Bone marrow (tissue), 2 donors: ENCODE measurements at places on chromosomes 13 and 19.
A peak's percentile ranks its signal among the peaks of the same experiment; 100 is the strongest.

DNA sequence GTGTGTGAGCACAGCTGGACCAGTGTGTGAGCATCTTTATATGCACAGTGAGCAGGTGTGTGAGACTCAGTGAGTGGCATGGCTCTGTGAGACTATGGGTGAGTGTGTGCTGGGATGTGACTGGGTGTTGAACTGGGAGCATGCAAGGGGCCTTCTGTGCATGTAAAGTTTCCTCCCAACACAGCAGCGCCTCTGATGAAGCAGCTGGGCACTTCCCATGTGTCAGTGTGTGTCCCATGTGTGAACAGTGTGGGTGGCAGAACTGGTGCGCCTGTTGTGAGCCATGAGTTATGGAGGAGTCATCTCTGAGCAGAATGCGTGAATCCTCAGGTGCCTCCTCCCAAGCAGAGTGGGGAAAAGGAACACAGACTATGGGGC is 24.1 kb downstream of the LGALS16 start:
- no peak for DNase-seq

GRCh38 chr19:58409010-58409790 is 751 bp downstream of the ZNF584 start:
- no peak for DNase-seq

GRCh38 chr13:50529154-50529882 is 314.2 kb downstream of the DLEU7 start:
- no peak for DNase-seq

- DNase-seq = no peak
Observed at GRCh38 chr19:478236-478903, 17.5 kb upstream of the SHC2 start.

GRCh38 chr13:99335603-99336002 is 28.4 kb upstream of the GPR183 start:
- no peak for DNase-seq

- no peak for DNase-seq
Observed at GRCh38 chr13:43544011-43544410, 242.8 kb downstream of the ENOX1 start.

DNA sequence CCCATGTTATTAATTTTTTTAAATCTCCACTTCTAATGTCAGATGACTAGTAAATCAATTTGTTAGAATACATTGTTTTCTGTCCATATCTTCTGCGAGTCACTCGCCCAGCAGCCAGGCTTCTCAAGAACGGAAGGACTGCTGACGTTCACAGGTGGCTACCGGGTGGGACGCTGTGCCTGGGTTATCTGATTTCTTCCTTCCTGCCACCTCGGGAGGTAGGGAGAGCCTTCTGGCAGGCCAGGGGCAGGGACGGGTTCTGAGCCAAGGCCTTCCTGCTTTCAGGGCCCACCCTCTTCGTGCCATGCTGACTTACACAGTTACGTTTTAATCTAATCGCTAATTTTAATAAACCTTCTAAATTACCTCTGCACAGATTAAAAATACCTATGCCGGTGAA is 7.9 kb upstream of the C1QTNF9 start:
- no peak for DNase-seq

- peak; percentile 88 for DNase-seq
Observed at GRCh38 chr13:49530457-49530856, 34.7 kb downstream of the PHF11 start.

- DNase-seq = no peak
Observed at GRCh38 chr13:93680329-93680728, 453.7 kb downstream of the GPC6 start.

DNA sequence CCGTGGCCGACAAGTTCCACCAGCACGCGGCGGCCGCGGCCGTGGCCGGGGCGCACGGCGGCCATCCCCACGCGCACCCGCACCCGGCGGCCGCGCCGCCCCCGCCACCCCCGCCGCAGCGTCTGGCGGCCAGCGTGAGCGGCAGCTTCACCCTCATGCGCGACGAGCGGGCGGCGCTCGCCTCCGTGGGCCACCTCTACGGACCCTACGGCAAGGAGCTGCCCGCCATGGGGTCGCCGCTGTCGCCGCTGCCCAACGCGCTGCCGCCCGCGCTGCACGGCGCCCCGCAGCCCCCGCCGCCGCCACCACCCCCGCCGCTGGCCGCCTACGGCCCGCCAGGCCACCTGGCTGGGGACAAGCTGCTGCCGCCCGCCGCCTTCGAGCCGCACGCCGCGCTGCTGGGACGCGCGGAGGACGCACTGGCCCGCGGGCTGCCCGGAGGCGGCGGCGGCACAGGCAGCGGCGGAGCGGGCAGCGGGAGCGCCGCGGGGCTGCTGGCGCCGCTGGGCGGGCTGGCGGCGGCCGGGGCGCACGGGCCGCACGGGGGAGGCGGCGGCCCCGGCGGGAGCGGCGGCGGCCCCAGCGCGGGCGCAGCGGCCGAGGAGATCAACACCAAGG is 821 bp downstream of the ONECUT3 start:
- DNase-seq = no peak

DNA sequence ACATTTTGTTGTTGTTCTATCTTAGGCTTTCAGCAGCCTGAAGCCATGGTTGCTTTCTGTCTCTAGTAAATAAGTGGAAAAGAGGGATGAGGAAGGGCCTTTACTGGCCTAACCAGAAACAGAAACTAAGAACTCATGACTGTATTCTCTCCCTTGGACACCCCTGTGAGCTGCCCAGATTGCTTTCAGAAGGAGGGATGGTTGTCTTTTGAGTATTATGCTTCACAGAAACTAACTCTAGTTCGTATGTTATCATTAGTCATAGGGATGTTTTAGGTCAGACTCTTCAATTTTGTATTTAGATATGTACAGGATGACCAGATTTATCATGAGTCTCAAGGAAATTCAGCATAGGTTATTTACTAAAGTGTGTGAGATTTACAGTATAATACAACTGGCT is 17.5 kb downstream of the BORA start:
- DNase-seq = no peak

DNA sequence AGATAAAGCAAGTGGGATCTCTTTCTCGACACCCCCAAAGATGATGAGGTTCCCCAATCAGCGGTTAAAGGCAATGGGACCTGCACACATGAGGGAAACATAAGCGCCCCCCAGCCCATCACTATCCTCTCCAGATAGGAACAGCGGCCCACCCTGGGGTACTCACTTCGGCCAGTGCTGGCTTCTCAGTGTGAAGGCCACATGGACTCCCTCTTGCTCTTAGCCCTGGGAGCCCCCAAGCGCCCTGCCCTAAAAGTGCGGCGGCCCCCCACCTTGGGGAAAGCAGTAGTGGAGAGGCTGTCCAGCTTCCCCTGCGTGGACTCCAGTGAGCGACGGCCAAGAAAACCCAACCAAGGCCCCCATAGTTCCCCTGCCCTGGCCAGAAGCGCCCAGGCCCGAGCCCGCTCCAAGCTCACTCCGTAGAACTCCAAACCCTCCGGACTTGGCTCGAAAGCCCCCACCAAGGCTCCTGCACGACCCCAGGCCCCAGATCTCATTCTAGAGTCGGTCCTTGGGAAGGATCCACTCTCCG is 1.0 kb downstream of the CACNA1A start:
- DNase-seq = no peak

DNA sequence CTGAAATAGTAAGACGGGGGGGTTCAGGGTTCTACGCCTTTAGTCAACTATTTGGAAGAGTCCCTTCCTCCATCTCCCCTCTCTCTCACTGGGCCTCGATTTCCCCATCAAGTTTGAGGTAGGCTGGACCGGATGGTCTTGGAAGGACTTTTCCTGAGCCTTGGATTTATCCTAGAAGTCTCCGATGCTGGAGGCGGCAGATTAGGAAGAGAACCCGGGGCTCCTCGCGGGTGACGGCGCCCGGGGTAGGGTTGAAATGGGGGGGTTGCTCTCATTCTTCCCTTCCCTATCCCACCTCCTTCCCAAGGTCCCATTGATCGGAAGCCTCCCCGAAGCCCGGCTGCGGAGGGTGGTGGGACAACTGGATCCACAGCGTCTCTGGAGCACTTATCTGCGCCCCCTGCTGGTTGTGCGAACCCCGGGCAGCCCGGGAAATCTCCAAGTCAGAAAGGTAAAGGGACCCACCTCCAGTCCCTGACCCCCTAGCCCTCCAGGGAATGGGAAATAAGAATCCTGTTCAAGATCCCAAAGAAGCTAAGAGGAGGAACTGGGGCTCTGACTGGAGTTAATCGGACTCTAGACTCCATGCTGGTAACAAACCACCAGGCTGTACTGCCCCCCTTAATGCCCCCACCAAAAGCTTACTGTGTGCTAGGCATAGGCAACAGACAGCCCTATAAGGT is 781 bp downstream of the QPCTL start:
- no peak for DNase-seq

GRCh38 chr19:33406521-33407139 is 33.1 kb downstream of the CEBPG start:
- DNase-seq = peak; percentile 52
